ENCODE measurements at places on chromosomes 1 and 21.
A peak's percentile ranks its signal among the peaks of the same experiment; 100 is the strongest.

GRCh38 chr1:172447641-172448040 is 3.8 kb upstream of the PIGC start:
- no peak for DNase-seq

GRCh38 chr1:197327776-197328364 is 59.8 kb downstream of the CRB1 start:
- DNase-seq, result no peak

DNA sequence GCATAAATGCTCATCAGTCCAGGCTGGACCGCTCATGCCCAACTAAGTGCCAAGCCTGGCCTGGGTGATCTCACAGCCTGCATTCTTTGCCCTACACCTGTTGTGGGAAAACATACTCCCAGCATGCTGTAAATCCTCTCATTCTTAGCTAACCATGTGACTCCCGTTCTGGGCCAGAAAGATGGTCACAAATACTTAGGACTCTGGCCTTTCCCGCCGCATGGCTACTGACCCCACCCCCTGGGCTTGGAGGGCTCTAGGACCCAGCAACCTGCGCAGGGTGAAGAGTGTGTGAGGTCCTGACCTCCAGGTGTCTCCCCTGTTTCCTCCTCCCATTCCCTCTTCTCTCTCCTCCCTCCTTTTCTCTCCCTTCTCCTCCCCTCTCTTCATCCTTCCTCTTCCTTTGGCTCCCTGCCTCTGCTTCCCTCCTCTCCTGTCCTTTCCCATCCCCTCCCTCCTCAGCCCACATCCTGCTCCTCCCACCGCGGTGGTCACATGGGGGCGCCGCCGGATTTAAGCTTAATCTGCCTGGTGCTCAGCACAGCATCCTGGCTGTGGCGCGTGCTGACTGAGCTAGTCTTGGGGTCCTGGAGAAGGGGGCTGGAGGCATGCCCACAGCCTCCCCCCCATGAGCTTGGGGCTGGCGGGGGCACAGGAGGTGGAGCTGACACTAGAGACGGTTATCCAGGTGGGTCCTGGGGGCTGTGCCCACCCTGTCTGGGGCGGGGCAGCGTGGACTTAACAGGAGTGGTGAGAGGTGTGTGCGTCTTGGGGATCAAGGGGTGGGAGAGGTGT is at the start of gene CROCC:
CROCC (plus strand) TSS at position 541 of the 795 bp plus-strand sequence; CDS start at position 629, 88 bp downstream.
- no peak for DNase-seq

GRCh38 chr1:24742090-24742938 is 2.9 kb upstream of the CLIC4 start:
- no peak for DNase-seq

DNA sequence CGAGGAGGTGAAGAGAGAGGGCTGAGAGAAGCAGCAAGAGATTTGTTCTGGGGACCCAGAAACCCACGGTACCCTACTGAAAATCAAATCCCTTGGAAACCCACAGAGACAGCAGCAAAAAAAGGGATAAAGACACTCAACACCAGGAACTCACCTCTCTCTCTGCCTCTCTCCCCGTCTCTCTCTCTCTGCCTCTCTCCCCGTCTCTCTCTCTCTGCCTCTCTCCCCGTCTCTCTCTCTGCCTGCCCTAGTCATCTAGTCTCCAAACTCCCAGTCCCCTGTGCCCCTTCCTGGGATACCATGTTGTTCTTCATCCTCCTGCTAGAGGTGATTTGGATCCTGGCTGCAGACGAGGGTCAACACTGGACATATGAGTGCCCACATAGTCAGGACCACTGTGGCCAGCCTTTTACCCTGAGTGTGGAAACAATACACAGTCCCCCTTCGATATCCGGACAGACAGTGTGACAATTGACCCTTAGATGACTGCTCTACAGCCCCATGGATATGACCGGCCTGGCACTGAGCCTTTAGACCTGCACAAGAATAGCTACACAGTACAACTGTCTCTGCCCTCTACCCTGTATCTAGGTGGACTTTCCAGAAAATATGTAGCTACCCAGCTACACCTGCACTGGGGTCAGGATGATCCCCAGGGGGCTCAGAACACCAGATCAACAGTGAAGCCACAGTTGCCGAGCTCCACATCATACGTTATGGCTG is 9.8 kb upstream of the ALDH9A1 start:
- no peak for DNase-seq

DNA sequence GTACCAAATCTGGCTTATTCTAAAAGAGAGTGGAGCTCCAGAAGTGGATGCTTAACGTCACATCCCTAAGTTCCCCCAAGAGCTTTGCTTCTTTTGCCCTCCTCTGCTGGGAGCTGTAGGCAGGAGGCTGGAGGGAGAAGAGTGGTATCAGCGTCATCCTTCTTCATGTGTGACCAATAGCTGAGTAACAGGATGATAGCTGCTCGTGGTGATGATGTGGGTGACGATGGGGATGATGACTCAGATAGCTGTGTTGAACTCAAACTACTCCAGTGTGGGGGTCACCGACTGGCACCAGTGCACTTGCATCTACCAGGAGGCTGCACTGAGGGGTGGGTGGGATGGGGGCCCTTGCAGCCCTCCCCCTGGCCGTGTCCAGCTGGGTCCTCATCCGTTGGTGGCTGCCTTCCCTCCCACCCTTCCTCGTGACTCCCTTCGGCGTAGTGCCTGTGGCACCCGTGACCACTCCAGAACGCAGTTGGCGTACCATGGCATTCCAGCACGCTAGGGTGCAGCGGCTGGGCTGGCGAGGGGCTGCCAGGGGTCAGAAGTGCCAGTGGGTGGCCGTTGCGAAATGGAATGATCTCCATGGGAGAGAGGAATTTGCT is 1.1 kb downstream of the IGFN1 start:
- no peak for DNase-seq

GRCh38 chr21:43585924-43586413 is 73.3 kb downstream of the HSF2BP start:
- no peak for DNase-seq

DNA sequence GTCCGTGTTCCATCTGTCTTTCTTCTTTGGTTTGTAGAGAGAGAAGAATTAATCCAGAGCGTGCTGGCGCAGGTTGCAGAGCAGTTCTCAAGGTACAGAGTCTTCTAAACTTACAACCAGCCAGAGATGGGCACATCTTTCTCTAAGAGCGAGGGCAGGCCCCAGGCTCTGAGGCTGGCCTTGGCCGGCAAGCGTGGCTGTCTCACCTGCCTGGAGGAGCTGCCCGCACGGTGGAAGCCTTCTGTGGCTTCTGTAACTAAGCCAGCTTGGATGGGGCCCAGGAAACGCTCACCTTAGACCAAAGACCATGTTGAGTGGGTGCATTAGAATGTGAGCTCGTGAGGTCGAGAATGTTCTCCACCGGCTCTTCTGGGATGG is 78.6 kb downstream of the PDE9A start:
- no peak for DNase-seq

GRCh38 chr1:43238085-43238484 is 31.7 kb upstream of the TMEM125 start:
- peak; percentile 48 for DNase-seq

GRCh38 chr1:84550826-84551225 is 23.4 kb downstream of the CTBS start:
- DNase-seq, result no peak

DNA sequence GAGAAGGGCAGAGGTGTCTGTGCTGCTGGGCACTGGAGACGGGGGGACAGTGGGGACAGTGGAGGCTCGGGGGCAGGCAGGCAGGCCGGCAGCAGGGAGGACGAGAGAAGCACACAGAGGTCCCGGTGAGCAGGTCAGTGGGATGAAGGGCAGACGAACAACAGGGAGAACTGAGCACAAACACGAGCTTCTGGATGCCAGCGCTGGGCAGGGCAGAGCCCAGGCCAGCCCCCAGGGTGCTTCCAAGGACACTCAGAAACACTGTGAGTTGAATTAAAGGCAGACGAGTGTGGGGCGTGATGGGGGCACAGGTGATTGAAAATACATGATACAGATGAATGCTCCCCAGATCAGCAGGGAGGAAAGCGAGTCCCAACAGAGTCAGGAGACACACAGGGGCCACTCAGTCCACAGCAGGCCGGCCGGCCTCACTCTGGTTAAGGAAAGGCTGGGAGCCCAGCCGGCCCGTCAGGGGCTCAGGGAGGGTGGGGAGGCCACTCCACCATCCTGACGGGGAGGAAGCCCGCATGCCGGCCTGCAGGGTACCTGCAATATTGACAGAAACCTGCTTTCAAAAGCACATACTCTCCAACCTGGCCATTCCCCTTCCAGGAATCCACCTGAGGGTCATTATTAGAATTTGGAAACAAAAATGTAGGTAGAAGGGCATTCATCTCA is 14.1 kb downstream of the SLC19A1 start:
- DNase-seq, result no peak

DNA sequence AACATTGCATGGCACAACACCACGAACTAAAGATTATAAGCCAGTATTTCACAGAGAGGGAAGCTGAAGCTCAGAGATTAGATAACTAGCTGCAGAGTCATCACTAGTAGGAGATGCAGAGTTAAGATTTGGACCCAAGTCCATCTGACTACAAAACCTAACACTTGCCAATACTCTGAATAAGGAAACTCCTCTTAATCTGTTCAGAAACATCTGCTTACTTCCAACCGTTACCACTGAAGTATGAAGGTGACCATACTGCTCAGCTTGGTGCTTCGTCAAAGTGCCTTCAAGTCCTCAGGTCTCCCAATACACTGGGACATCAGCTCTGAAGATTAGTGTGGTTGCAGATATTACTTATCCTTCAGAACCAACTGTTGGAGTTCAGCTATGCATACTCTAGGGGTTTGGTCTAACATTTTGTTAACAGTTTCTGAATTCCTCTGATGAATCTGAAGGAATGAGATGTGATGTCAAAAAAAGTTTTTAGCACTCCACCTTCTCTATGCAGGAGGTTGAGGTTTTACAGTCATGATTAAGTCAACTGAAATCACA is 179.6 kb downstream of the TPR start:
- no peak for DNase-seq

- DNase-seq, result no peak
Observed at GRCh38 chr1:23984417-23985186, 4.5 kb upstream of the SRSF10 start.

DNA sequence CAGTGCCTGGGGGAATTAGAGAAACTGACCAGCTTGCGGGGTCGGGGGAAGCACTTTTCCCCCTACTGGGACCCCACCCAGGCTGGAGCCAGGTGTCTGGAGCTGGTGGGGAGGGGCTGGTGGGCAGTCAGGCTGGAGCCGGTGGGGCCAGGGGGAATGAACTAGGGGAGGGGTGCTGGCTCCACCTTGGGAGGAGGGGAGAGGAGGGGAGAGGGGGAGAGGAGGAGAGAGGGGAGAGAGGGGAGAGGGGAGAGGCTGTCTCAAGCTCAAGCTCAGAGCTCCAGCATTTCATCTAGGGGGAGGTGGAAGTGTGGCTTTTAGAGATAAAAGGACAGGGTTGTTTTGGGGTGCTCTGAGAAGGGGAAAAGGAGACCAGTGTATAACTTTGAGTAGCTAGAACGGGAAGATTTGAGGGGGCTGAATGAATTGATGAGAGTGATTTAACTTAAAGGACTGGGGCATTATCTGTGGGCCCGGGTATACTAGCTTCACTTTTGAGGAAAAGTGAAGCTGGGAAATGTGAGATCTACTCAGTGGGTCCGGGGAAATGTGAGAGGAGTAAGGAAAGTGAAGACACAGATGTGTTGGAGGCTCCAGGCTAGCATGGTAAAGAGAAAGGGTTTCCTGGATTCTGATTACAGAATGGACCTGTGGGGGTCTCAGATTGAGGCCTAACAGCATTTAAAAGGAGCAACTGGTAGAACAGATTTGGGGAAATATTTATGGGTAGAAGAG is 2.8 kb downstream of the EFNA1 start:
- no peak for DNase-seq

- DNase-seq, result no peak
Observed at GRCh38 chr1:159441360-159441759, 1.8 kb downstream of the OR10J1 start.

DNA sequence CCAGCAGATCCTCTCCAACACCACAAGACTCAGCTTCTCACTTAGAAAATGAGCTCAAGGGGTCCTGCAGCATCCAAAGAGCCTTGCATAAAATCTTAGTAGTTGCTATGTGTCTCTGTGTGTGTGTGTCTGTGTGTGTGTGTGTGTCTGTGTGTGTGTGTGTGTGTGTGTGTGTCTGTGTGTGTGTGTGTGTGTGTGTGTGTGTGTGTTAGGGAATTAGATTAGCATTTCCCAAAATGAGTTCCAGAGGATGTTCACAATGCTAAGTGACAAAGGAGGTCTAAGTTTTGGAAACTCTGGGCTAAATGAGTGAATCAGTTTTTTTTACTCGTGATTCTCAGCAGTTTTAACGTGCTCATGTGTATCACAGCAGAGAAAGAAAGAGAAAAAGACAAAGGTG is 30.5 kb downstream of the TNNT2 start:
- DNase-seq, result no peak

DNA sequence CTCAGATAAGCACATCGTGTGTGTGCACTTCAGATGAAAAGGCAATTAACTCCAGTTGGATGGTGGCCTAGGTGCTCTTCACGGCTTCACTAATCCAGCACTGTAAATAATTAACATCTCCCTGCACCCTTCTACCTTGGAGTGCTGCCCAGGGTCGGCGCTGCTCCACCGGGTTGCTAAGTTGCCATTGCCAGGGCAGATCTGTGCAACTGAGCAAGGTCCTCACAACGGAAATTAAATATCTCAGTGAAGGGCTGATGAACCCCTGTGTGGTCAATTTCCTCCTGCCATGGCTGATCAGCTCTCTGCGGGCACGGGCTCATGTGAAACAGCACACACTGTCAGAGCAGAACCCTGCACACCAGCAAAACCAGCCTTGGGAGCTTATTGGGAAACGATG is 63.2 kb downstream of the SYDE2 start:
- no peak for DNase-seq

DNA sequence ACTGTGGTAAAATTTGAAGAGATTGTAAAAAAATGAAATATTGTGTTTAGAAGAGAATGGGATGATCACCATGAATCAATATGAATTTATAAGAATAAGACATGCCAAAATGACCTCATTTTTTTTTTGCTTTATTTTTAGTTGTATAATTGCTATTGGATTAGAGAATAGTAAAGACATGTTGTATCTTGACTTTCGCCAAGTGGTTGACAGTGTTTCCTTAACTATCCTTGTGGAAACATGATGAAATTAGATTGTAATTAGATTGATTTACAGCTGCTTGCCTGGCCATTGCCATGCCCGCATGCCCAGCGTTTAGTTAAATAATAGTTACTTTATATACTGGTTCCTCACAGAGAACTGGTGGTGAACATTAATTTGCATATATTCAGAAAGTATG is 154.9 kb downstream of the MAGI3 start:
- DNase-seq, result no peak

- no peak for DNase-seq
Observed at GRCh38 chr1:203408486-203409481, 57.9 kb upstream of the FMOD start.

DNA sequence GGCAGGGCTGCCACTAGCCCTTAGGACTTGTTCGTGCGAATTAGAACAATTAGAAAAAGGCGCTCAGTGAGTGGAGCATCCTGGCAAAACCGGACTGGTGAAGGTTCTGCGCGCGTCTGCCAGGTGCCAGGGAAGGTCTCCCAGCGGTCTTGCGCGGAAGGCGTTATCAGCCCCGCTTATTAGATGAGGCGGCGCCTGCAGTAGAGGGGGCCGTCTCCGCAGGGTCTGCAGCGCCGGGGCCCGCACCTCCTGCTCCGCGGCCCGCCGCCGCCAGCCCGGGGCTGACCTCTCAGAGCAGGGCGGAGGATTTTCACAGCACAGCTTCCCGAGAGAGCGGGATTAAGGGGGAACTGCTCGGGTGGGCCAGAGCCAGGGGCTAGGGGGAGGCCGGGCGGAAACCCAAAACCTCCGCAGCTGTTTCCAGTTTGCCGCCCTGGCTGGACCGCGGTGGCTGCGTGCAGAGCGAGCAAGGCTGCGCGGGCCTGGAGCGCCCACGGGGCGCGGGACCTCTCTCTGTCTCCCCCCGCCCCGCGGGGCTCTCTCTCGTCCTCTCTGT is 155.2 kb downstream of the FOXD2 start:
- no peak for DNase-seq

- DNase-seq, result no peak
Observed at GRCh38 chr1:238232084-238232710, 341.5 kb upstream of the ZP4 start.
